H7 (cell line): ENCODE measurements at places on chromosomes 6 and 20. TPM values are rescaled to one million over a fixed set of nuclear protein-coding genes. Genes with fewer than 3 reads are reported as not detected.

RWDD2A gene
- 2.6 and 3.2 TPM in 2 replicates for total RNA-seq

ZBP1 gene
- total RNA-seq, result not detected in 2 replicates

RCAN2 gene
- 1.5 and 2.8 TPM in 2 replicates for total RNA-seq

BHLHE23 gene
- total RNA-seq, result 2.1 TPM in 2 replicates

CASS4 gene
- total RNA-seq, result not detected in 2 replicates

IMPG1 gene
- not detected in 2 replicates for total RNA-seq

TULP1 gene
- 0.55 and 1.3 TPM in 2 replicates for total RNA-seq

TSBP1 gene
- not detected in 2 replicates for total RNA-seq

REPS1 gene
- total RNA-seq, result 55.8 and 64.1 TPM in 2 replicates

TRDN gene
- 2.7 and 3.4 TPM in 2 replicates for total RNA-seq

CEBPB gene
- total RNA-seq, result 23.5 and 23.6 TPM in 2 replicates

MMP24 gene
- 14.8 and 21.1 TPM in 2 replicates for total RNA-seq

TUBB2B gene
- 1,817 and 1,848 TPM in 2 replicates for total RNA-seq

TMEM74B gene
- 4.1 and 5.9 TPM in 2 replicates for total RNA-seq

TRIM38 gene
- total RNA-seq, result 1.0 and 2.3 TPM in 2 replicates

CALHM6 gene
- 0.45 and 2.1 TPM in 2 replicates for total RNA-seq

DUSP15 gene
- 1.5 and 2.5 TPM in 2 replicates for total RNA-seq

OXT gene
- total RNA-seq, result 1.5 TPM in 1 of 2 replicates, not detected in the other

POM121L2 gene
- total RNA-seq, result 0.03 TPM in 1 of 2 replicates, not detected in the other

HLA-DRA gene
- 0.33 TPM in 1 of 2 replicates, not detected in the other for total RNA-seq

TMEM170B gene
- 1.5 and 3.1 TPM in 2 replicates for total RNA-seq

EMILIN3 gene
- total RNA-seq, result 6.2 and 7.9 TPM in 2 replicates

ARMH2 gene
- not detected in 2 replicates for total RNA-seq

HUS1B gene
- 0.22 and 1.1 TPM in 2 replicates for total RNA-seq

SRSF12 gene
- total RNA-seq, result 2.1 and 3.7 TPM in 2 replicates

WFDC10B gene
- 0.52 TPM in 1 of 2 replicates, not detected in the other for total RNA-seq

SLC22A2 gene
- total RNA-seq, result 0.42 and 1.1 TPM in 2 replicates

SLC22A3 gene
- total RNA-seq, result 17.3 and 23.9 TPM in 2 replicates

OR2H2 gene
- not detected in 2 replicates for total RNA-seq

SLC39A7 gene
- total RNA-seq, result 96.3 and 115 TPM in 2 replicates

LCA5 gene
- 2.3 and 4.7 TPM in 2 replicates for total RNA-seq

ESR1 gene
- total RNA-seq, result under 0.01 and 0.04 TPM in 2 replicates

SLC2A4RG gene
- 38.3 and 62.2 TPM in 2 replicates for total RNA-seq

CFAP61 gene
- total RNA-seq, result 0.15 and 0.35 TPM in 2 replicates

BANF2 gene
- not detected in 2 replicates for total RNA-seq

CD24 gene
- 1,059 and 1,266 TPM in 2 replicates for total RNA-seq

RPL10A gene
- total RNA-seq, result 2,080 and 2,249 TPM in 2 replicates

RFX6 gene
- total RNA-seq, result not detected in 2 replicates

HACE1 gene
- total RNA-seq, result 12.7 and 20.1 TPM in 2 replicates

PXMP4 gene
- under 0.01 TPM in 1 of 2 replicates, not detected in the other for total RNA-seq

HLA-A gene
- 55.5 and 73.8 TPM in 2 replicates for total RNA-seq

C6orf58 gene
- not detected in 2 replicates for total RNA-seq

PLCB1 gene
- total RNA-seq, result 5.8 and 13.3 TPM in 2 replicates

NECAB3 gene
- total RNA-seq, result 39.9 and 56.7 TPM in 2 replicates

NT5E gene
- 0.94 and 1.4 TPM in 2 replicates for total RNA-seq

CST5 gene
- not detected in 2 replicates for total RNA-seq

FAM209B gene
- total RNA-seq, result 0.33 and 0.59 TPM in 2 replicates

DEF6 gene
- total RNA-seq, result 6.5 and 10.1 TPM in 2 replicates

CCN6 gene
- not detected in 2 replicates for total RNA-seq

EDN3 gene
- not detected in 2 replicates for total RNA-seq

LRRC73 gene
- 0.26 TPM in 1 of 2 replicates, not detected in the other for total RNA-seq

RAB44 gene
- not detected in 2 replicates for total RNA-seq

SLC22A23 gene
- total RNA-seq, result 14.6 and 20.7 TPM in 2 replicates

HCRTR2 gene
- total RNA-seq, result 0.07 TPM in 1 of 2 replicates, not detected in the other

LTB gene
- 0.35 TPM in 1 of 2 replicates, not detected in the other for total RNA-seq
